Body of pancreas (tissue), 4 donors: ENCODE measurements at places on chromosomes 3 and 15. TPM values are rescaled to one million over a fixed set of nuclear protein-coding genes. Genes with fewer than 3 reads are reported as not detected.

CAV3 gene
- not detected for total RNA-seq

DNAH12 gene
- 0.99 TPM for total RNA-seq

MKRN2 gene
- 28.3 TPM for total RNA-seq

CHAC1 gene
- 4.7 TPM for total RNA-seq

DNA sequence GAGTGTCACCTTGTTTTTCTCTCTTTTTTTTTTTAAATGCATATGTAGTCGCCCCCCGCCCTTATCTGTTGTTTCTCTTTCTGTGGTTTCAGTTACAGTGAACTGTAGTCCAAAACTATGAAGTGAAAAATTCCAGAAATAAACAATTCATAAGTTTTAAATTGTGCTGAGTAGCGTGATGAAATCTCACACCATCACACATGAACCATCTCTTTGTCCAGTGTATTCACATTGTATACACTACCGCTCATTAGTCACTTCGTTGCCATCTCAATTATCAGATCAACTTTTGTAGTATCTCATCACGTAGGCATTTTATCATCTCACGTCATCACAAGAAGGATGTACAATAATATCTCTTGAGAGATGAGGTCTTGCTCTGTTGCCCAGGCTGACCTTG is 62.5 kb upstream of the MLF1 start:
- no peak for DNase-seq
- H3K36me3 ChIP-seq, result no peaks in the 10 kb centered on the region
- no peaks in the 10 kb centered on the region for H3K27me3 ChIP-seq
- H3K27ac ChIP-seq, result no peak overlapping the region
- no peaks in the 10 kb centered on the region for H3K4me1 ChIP-seq

DNA sequence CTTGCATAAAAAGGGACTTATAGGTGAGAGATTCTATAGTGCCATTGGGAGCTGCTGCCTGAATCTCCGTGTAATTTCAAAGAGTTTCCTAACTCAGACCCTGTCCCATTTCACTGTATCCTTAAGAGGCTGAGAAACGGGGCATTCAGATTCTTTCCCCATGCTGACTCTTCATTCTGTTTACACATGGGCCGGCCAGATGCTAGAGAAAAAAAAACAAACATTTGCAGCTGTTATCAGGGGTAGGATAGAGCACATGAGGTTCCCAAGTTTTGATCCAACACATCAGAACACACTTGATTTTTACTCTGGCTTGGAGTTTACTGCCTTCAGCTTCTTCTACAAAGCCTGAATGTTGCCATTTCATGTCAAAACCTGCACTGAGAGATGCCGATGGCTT is 215.9 kb upstream of the TPRG1 start:
- no peak for DNase-seq
- H3K4me1 ChIP-seq, result peaks cover 12% of the 10 kb centered on the region
- no peaks in the 10 kb centered on the region for H3K36me3 ChIP-seq

- no peak overlapping the region for H3K4me3 ChIP-seq
- H3K27me3 ChIP-seq, result no peaks in the 10 kb centered on the region
- DNase-seq, result no peak
- no peak overlapping the region for H3K27ac ChIP-seq
- H3K36me3 ChIP-seq, result peaks cover 2% of the 10 kb centered on the region
Observed at GRCh38 chr15:57439128-57440027, 63.1 kb downstream of the CGNL1 start.

DNA sequence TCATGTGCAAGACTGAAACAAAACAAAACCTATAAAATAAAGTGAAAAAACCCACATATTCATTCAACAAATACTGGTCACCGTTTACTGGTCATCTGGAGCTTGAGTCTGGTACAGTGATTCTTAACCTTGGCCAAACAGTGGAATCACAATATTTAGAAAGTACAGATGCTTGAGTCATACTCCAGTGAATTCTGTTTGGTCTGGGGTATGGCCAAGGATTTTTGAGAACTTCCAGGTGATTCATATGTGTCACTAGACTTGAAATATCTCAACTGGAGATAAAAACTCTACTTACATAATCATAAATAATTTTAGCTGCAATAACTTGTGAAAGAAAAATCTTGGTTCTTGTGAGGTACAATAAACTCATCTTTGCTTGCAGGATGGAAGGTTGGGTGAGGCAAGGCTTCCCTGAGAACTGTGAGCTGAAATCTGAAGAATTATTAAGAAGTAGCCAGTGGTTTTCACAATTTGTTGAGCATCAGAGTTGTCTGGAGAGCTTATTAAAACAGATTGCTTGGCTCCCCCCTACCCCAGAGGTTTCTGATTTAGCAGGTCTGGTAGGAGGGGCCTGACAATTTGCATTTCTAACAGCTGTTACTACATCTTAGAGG is 9.6 kb downstream of the NEK11 start:
- no peak overlapping the region for H3K27ac ChIP-seq
- no peaks in the 10 kb centered on the region for H3K27me3 ChIP-seq
- no peak for DNase-seq
- no peaks in the 10 kb centered on the region for H3K36me3 ChIP-seq
- no peak overlapping the region for H3K4me3 ChIP-seq

DNA sequence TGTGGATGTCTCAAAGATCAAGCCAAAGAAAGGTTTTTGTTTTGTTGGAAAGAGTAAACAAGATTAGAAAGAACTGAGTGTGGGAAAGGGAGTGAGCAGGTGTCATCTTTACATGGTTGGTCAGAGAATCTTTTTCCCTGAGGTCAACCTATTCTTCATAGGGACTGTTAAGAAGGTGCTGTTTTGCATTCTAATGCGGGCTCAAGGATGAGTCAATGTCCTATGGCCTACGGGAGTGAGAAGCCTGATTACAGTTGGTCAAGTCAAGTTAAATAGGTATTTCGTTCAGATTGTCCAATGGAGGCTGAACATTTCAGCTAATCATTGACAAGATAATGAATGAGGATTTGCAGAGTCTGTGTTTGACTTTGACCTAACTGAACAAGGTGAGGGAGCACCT is 491.2 kb upstream of the PDZRN3 start:
- no peak overlapping the region for H3K4me3 ChIP-seq
- H3K36me3 ChIP-seq, result no peaks in the 10 kb centered on the region
- no peaks in the 10 kb centered on the region for H3K27me3 ChIP-seq
- H3K4me1 ChIP-seq, result no peaks in the 10 kb centered on the region
- DNase-seq, result no peak
- no peak overlapping the region for H3K27ac ChIP-seq

DNA sequence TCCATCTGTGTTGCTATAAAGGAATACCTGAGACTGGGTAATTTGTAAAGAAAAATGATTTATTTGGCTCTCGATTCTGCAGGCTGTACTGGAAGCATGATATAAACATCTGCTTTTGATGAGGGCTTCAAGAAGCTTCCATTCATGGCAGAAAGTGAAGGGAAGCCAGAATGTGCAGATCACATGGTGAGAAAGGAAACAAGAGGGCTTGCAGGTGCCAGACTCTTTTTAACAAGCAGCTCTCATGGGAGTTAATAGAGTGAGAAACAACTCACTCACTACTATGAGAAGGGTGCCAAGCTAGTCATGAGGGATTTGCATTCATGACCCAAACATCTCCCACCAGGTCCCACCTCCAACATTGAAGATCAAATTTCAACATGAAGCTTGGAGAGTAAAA is 247.2 kb downstream of the ZIC4 start:
- DNase-seq, result no peak
- H3K4me1 ChIP-seq, result no peaks in the 10 kb centered on the region
- no peaks in the 10 kb centered on the region for H3K36me3 ChIP-seq
- H3K4me3 ChIP-seq, result no peak overlapping the region
- no peaks in the 10 kb centered on the region for H3K27me3 ChIP-seq

DNA sequence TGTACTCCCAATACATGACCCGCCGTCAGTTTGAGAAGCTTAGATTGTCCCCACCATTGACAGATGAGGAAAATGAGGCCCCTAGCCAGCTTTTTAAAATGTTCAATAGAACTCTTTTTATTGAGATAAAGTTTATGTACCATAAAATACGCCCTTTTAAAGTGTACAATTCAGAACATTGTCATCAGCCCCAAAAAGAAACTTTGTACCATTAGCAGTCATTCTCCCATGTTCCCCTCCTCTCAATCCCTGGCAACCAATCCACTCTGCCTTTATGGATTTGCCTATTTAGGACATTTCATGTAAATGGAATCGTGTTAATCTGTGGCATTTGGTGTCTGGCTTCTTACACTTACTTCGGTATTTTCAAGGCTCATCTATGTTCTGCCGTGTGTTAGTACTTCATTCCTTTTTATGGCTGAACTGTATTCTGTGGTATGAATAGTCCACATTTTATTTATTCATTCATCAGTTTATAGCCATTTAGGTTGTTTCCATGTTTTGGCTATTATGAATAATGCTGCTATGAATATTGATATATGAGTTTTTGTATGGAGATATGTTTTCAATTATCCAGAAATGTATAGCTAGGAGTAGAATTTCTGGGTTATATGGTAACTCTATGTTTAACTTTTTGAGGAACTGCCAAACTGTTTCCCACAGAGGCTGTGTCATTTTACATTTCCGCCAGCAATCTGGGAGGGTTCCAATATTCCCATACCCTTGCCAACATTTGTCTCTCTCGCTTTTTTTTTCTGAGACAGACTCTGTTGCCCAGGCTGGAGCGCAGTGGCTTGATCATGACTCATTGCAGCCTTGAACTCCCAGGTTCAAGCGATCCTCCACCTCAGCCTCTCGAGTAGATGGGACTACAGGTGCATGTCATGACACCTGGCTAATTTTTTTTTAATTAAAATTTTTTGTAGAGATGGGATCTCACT is 15.3 kb upstream of the PTPN23 start:
- H3K4me1 ChIP-seq, result peaks cover 4% of the 10 kb centered on the region
- peak; percentile 21 for DNase-seq
- no peak overlapping the region for H3K27ac ChIP-seq

DNA sequence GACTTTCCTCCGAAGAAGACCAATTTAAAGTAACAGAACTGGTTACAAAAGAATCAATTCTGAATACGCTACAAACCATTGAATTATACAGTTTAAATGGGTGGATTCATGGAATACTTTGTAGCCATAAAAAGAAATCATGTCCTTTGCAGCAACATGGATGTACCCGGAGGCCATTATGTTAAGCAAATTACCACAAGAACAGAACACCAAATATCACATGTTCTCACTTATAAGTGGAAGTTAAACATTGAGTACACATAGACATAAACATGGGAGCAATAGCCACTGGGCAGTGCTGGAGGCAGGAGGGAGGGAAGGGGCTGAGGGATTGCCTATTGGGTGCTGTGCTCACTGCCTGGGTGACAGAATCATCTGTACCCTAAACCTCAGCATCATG is 61.3 kb downstream of the EDEM1 start:
- H3K4me3 ChIP-seq, result no peak overlapping the region
- no peak overlapping the region for H3K27ac ChIP-seq
- H3K36me3 ChIP-seq, result no peaks in the 10 kb centered on the region
- no peaks in the 10 kb centered on the region for H3K27me3 ChIP-seq
- H3K4me1 ChIP-seq, result peaks cover 5% of the 10 kb centered on the region
